ENCODE measurements at places on chromosomes 6 and 20.

- DNase-seq = peak; percentile 68
These were observed 61.7 kb downstream of the CD40 start for GRCh38 chr20:46179862-46180261.

DNA sequence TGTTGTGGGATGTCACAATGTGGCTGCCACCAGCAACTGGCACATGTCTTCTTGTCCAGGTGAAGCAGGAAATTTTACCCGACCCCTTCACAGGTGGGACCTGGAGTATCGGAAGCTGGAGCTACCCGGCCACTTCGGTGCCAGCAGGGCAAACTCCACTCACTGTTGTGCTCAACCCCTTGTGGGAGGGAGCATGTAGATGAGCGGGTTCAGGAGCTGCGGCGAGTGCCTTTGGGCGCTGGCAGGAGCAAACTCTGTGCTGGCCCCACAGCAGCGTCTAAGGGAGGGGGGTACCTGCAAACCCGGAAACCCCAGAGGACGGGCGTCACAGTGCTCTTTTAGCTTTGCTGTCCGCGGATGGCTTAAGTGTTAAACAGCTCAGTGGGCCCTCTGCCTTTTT is 20.7 kb upstream of the SULF2 start:
- no peak for DNase-seq

- DNase-seq = no peak
These were observed 159.2 kb upstream of the ARID1B start for GRCh38 chr6:156617941-156618340.

DNA sequence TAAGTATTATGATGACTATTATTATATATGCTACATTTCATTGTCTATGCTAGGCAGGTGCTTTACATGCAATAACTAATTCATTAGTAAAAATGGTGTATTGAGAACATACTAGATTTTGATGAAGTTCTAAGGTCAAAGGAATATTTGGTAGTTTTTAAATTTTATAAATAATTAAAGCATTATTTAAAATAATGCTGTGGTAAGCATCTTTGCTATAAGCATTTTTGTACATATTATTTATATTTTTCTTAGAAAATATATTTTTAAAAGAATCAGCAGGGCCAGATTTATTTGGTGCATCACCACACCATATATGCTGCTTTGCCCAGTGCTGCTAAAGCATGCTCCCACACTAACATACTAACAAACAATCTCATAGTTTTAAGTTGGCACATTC is 517.9 kb downstream of the C6orf118 start:
- no peak for DNase-seq

DNA sequence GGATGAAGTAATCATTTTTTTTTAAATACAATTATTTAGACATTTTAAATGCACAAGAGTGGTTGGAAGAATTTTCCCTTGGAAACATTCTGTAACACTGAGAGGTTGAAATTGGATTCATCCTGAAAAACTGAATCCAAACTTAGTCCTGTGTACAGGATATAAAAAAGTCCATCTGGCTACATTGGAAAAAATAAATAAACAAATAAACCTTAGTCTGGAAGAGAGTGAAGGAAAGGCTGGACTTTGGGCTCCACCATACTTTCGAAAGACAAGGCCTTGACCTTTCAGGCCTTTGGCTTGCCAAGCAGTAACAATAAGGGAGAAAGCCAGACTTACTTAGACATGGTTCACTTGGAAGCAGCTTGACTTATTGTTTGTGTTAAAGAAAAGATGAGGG is 664.3 kb downstream of the TENT5A start:
- no peak for DNase-seq

- DNase-seq = no peak
These were observed 219.1 kb upstream of the STXBP5 start for GRCh38 chr6:146985111-146985510.

GRCh38 chr20:23639490-23639958 is 1.8 kb upstream of the CST3 start:
- DNase-seq = no peak

DNA sequence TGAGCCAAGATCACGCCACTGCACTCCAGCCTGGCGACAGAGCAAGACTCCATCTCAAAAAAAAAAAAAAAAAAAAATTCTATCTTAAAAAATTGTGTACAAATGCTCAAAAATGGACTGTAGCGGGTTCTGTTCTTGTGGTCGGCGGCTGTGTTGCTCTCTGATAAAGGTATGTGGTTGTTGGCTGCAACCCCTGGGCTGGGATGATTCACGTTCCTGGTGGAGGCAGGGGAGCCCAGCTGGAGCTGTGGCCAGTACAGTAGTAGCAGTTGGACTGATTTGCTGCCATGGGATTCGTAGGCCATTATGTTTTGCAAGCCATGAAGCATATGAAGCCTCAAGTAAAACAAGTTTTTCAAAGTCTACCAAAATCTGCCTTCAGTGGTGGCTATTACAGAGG is 22.3 kb downstream of the MDN1 start:
- DNase-seq = no peak

GRCh38 chr6:105746130-105746505 is 340.0 kb upstream of the PRDM1 start:
- no peak for DNase-seq

- DNase-seq = no peak
These were observed 154.7 kb upstream of the LAMP5 start for GRCh38 chr20:9359561-9360308.

DNA sequence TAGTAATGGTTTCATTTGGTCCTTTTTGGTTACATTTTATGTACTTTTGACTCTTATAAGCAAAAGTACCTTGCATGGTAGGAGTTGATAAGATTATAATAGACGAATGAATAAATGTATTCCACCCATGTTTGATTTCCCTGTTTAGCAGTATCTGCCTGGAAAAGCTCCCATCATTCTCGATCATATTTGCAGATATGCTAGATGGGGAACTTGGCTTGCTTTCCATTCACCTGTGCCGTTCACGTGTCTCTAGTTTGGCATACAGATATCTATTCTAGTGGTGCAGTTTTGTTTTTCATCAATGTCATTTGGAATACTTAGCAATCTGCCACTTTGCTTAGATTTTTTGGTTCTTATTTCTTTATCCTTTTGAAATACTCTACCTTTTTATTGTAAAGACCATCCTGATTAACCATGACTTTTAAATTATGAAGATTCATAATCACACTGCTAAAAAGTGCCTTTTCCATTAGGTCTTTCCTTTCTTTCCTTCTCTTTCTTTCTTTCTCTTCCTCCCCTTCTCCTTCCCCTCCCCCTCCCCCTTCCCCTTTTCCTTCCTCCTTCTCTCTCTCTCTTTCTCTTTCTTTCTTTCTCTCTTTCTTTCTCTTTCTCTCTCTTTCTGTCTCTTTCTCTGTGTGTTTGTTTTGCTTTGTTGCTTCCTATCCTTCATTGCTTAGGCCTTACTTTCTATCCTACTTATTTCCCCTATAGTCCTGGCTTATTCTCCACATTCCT is 40.4 kb downstream of the ANKS1A start:
- DNase-seq = no peak

DNA sequence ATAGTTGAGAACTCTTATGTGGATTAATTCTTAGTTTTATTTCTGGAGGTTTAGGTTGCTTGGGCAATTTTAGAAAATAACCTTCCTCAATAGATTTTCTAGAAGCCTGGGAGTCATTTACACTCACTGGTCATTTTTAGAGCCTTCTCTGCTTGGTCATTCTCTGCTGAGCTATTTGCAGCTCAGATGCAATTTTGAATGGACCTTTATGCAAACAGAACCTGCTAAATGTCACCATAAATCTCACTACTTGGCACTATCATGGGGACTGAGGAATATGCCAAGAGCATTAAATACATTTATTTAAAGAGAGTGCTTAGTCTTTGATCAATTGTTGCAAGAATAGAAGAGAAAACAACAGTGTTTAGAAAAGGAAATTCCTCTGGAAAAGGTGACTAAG is 154.0 kb downstream of the CLVS2 start:
- no peak for DNase-seq

DNA sequence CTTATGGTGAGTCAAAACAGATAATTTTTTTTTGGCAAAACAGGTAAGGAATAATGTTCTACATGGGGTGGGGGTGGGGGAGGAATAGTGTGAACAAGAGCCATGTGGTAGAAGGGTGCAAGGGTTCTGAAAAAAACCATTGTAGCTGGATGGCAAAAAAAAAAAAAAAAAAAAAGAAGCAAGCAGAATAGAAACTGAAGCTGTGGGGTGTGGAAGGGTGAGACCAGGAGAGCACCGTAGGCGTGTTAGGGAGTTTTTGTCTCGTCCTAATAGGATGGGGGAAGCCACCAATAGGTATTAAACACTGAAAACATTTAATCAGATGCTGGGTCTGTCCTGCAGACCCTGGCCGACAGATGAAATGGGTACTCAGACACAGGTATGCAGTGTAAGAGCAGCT is 110.1 kb downstream of the ADTRP start:
- no peak for DNase-seq

- no peak for DNase-seq
These were observed 396.1 kb upstream of the SULF2 start for GRCh38 chr20:48181261-48181935.

- no peak for DNase-seq
These were observed 26.8 kb downstream of the MYT1 start for GRCh38 chr20:64191002-64191401.

DNA sequence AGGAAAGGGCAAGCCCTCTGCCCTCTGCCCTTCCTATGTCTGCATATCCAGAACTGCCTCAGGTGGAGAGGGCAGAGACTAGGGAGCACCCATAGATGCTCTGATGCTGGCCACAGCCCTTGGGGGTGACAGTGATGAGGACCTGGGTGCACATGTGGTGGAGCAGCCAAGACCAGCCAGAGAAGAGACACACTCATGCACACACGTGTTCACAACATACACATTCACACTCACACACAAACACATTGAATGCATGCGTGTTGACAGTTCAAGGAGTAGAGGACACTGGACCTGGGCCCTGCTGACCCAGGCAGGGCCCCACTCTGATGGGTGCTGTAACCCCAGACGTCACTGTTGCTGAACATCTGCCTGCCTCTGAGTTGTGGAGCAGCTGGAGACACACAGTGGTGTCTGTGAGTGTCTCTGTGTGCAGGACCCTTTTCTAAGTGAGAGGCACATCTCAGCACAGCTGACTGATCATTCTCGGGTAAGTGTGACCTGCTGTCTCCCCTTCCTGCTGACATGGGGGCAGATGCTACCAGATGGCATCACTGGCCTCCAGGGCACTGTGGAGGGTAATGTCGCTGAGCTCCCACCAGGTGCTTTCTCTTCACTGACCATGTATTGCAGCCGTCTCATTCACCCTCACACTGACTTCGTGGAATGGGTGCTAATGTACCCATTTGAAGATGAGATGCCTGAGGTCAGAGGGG is 30.1 kb upstream of the MAS1L start:
- no peak for DNase-seq

- no peak for DNase-seq
These were observed 4.8 kb downstream of the LRP11 start for GRCh38 chr6:149859368-149859767.

- no peak for DNase-seq
These were observed 50.9 kb upstream of the DACT2 start for GRCh38 chr6:168370310-168370991.

DNA sequence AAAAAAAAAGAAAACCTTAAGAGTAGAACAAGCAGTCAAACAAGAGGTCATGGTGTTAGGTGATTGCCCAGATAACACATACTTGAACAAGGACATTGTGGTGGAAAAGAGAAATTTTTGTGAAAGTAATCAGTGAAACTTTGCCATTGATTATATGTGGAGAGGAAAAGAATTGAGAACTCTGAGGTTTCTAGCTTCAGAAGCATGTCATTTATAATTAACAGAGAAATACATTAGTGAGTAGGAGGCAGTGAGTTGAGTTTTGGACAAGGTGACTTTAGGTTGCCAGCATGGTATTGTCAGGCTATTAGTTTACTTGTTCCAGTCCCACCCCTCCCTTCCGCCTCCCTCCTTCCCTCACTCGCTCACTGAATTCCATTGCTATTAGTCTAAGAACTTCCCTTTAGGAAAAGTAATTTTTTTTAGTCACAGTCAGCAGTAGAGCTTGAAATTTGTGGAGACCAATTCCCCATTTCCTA is 17.2 kb downstream of the TAB2 start:
- DNase-seq = no peak

DNA sequence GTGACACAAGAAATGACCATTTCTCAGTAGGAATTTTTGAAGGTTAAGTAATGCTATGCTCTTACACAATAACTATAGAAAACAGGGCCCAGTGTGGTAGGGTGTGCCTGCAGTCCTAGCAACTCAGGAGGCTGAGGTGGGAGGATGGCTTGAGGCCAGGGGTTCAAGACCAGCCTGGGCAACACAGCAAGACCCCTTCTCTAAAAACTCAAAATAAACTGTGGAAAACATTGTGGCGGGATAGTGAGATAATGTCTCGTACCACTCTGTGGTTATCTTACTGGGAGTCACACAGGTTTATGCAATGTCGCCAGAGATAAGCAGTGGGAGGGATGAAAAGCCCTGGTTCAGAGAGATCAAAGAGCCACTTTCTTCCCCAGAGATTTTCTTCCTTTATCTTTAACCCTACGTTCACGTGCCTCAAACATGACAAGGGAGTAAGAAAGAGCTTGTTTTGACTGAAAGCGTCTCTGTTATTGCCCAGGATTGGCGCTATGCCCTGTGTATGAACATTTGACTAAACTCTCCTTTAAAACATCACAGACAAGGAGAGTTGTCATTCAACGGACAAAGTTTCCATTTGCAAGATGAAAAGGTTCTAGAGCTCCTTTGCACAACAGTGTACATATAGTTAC is 13.9 kb downstream of the GCM1 start:
- no peak for DNase-seq

DNA sequence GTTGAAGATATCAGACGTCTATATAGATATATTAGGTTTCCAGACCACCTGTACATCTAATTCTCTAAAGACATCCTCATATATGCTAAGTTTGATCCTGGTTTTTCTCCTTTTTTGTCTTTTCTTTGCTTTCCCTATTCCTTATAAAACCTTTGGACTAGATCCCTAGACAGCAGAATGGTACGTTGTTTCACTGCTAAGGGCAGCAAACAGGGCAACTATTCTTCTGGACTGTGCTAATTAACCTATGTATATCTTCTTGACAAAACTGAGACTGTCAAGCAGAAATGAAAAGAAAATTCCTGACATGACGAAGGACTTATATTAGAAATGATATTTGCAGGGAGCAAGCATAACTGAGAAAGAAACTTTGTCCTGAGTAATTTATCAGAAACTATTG is 19.1 kb downstream of the ME1 start:
- no peak for DNase-seq

- DNase-seq = no peak
These were observed 164.2 kb upstream of the TCF21 start for GRCh38 chr6:133724726-133725125.

DNA sequence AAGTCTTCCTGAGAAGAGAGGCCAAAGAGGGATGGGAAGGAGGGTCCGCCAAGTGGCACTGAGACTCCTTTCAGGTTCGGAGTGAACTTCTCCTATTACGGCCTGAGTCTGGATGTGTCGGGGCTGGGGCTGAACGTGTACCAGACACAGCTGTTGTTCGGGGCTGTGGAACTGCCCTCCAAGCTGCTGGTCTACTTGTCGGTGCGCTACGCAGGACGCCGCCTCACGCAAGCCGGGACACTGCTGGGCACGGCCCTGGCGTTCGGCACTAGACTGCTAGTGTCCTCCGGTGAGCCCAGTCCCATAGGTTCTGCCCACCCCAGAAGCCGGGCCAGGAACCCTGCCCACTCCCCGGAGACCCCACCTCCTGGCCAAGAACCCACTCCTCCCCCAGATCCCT is 4.1 kb downstream of the SLC22A7 start:
- no peak for DNase-seq
